ENCODE measurements at places on chromosomes 12 and 14.

GRCh38 chr14:99205086-99205688 lies 66.8 kb downstream of the BCL11B start:
- DNase-seq: no peak

GRCh38 chr14:52446355-52446754 lies 106.0 kb downstream of the TXNDC16 start:
- DNase-seq: no peak

- DNase-seq: no peak
These were observed 186.0 kb downstream of the TMTC3 start for GRCh38 chr12:88328090-88328489.

DNA sequence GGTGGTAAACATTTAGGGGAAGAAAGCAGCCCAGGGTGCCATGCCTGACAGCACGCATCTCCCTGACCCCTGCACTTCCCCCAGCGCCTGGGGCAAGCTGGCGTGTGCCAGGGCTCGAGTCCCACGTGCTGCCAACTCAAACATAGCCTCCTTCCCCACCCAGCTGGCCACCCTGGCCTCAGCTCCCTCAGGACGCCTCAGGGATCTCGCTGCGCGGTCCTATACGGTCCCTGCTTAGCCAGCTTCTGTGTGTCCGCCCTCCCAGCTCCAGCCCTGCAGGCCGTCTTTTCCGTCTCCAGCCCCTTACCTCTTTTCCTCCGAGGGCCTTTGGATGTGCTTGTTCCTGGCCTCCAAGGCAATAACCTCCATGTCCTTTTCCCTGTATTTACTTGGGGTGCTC lies 71.0 kb downstream of the TESC start:
- DNase-seq: no peak

DNA sequence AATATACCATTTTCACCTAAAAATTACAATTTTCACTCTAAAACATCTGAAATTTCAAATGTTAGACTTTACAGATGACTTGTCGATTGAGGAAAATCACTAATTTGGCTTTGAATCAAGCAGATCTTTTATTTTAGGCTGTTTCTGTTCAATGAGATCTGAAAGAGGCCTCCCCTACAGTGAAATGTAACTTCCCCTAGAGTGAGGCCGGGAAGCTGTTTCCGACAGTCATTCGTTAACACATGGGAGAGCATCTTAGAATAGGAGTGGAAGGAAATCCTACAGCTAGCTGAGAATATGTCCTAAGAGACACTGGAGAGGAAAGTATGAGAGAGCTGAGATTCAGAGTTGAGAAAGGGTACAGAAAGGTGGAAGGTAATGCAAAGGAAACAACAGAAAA lies 5.7 kb upstream of the C14orf93 start:
- DNase-seq: no peak

DNA sequence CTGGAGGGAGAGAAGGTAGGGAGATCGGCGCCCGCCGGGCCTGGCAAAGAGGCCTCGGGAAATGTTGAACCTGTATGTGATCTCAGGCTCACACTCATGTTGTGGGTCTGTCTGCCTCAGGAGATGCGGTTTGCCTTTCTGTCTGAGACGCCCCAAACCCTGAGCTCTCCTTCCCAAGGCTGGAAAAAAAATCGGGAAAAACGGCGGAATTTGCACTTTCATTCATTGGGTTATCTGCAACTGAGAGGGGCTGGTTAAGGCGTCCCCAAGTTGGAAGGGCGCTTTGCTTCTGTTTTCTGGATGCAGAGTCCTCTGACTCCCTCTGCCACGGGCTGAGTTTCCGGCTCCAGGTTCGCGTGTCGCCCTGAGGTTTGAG lies 5.0 kb upstream of the HOXC9 start:
- no peak for DNase-seq

DNA sequence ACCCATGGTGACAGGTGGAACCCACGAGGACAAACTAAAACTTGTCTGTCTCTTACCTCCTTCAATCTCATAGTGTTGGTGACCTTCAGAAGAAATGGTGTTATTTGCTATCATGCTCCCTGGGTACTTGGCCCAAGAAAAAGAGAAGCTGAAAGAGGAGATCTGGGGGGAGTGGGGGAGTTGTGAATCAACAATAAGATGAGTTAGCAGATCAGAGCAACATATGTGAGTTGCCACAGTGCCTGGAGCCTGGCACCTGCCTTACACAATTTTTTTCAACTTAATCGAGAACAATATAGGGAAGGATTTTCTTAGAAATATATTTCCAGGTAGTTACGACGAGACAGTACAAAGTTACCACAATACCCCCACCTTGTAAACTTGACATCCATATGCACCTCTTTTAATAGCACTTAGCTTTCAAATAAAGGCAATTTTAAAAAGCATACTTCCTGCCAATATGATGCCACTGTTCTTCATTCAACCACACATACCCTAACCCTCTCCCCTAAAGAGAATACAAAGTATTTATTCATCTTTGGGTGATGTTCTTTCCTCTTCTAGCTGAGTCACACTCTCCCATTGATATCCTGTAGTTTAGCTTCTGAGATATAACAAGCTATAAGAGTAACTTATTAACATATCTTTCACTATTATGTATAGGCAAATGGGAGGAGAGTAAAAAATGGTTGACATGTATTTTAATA lies 424.1 kb upstream of the OR4E1 start:
- DNase-seq: no peak

DNA sequence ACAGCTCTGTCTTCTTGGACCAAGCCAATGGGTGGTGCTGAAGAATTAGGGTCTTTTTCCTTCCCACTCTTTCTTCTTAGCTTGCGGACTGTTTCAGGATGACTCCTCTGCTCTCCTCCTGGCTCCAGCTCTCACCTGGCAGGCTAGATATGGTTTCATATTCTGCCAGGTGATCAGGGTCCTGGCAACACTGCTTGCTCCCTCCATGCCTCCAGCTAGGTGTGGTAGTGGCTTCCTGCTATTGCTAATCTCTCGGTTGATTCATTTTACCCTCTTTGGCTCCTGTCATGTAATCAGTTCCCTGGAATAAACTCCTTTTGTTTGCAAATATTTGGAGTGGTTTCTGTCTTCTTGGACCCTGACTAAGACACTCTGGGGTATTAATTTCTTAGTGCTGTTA lies 4.3 kb upstream of the GZMH start:
- DNase-seq: no peak

- peak; percentile 79 for DNase-seq
These were observed at the start of gene HIF1A for GRCh38 chr14:61694830-61695694. TSS of gene HIF1A (plus strand) at chr14:61695513. CDS start at chr14:61695805, 292 bp downstream.

DNA sequence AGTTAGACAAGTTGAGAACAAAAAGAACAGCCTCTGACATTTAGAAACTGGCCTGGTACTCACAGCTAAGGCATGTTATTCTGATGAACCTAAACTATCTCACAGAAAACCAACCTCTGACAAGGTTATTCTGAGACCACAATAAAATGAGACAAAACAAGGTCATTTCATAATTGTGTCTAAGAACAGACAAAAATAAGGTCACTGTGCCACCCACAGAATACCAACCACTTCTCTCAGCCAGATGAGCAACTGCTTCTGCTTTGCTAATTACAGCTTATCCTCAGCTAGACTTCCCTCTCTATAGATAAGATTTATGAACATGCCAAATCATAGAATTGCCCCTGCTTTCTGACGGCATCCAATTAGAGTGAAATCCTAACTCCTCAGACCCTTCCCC lies 52.2 kb upstream of the CRACR2A start:
- DNase-seq: no peak

GRCh38 chr14:99548255-99548654 lies 55.8 kb downstream of the CCDC85C start:
- no peak for DNase-seq

GRCh38 chr14:59964251-59965007 lies 44.5 kb downstream of the LRRC9 start:
- DNase-seq: no peak

GRCh38 chr14:86858591-86858990 lies 1134.4 kb downstream of the GALC start:
- DNase-seq: no peak

- DNase-seq: no peak
These were observed 173.9 kb downstream of the CACNA1C start for GRCh38 chr12:2226641-2227040.

DNA sequence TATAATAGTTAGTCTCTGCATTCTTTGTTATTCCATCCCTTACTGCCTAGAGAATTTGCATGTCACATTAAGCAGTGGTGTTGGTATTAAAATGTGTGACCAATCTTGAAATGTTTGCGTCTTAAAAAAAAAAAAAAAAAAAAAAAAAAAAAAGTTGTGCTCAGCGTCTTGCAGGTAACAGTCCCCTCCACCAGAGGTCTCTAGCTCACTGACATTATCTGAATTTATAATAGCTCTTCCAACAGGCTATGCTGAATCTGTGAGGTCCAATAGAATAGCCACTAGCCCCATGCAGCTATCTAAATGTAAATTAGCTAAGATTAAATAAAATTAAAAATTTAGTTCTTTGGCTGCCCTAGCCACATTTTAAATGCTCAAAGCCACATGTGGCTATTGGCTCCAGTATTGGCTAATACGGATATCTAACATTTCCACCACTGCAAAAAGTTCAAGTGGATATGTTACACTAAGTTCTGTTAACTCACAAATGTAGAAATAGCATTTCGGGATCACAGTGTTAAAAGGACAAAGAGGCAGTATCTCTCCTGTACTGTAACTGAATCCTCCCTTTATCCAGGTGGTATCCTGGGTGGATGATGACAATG lies 28.7 kb downstream of the NKX2-8 start:
- DNase-seq: peak; percentile 30

- DNase-seq: no peak
These were observed 26.6 kb downstream of the PPP2R5C start for GRCh38 chr14:101788016-101788635.

- DNase-seq: no peak
These were observed 211.5 kb upstream of the CPNE8 start for GRCh38 chr12:39116861-39117260.

- DNase-seq: no peak
These were observed 3.0 kb downstream of the FIGNL2 start for GRCh38 chr12:51845482-51845881.

DNA sequence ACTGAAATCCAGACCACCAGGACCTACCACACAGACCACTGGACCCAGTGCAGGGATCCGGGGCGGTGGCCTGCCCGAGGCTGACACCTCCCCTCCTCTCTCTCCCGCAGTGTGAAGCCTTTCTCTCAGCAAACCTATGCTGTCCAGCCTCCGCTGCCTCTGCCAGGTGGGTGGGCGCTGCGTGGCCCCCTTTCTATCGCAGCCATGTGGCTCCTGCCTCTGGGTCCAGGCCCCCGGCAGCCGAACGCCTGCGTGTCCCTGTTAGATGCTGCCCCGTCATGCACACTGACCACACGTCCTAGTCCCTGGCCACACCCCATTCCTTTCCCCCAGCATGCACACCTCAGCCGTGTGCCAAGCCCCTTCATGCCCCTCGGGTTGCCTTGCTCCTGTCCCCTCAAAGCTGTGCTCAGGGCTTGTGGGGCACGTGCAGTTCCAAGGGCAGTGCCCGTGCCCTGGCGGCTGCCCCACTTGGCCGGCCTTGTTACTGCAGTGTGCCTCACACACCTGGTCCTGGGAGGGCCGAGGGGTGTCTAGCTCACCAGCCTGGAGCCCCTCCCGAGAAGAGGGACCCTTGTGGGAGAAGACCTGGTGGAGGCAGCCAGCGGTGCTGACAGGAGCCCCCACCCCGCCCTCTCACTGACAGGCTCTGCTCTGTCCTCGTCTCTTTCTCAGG lies 58.0 kb upstream of the TSPAN9 start:
- no peak for DNase-seq

- DNase-seq: no peak
These were observed 36.3 kb upstream of the PPM1A start for GRCh38 chr14:60212503-60213371.

GRCh38 chr14:22613106-22613695 lies 15.1 kb downstream of the ABHD4 start:
- DNase-seq: no peak

GRCh38 chr14:34331728-34332623 lies 130.1 kb downstream of the SPTSSA start:
- peak; percentile 22 for DNase-seq

DNA sequence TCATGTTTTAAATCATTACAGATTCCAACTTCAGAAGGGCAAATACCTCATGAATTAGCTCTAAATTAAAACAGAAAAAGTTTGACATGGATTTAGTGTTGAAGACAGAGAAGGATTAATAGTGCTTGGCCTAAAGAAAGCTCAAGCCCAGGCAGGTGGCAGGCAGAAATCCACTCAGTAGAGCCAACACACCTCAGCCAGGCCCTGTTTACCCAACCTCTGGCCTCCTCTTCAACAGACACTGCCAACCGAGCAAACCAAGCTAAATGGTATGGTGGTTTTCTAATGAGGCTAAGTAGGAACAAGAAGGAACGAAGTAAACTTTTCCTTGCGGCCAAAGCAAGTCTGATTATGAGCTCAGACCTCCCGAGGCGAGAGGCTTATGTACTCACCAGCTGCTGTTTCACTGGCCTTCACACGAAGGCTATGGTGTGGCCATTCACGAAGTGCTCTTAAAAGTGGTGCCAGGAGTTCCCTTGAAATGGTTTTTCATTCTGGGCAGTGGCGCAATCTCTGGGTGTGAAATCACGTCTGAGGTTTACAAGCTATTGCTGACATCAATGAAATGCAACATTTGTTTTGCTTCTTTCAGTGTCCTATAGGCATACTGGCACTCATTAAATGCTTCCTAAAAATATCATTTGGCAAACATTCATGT lies 124.1 kb upstream of the LGR5 start:
- no peak for DNase-seq

DNA sequence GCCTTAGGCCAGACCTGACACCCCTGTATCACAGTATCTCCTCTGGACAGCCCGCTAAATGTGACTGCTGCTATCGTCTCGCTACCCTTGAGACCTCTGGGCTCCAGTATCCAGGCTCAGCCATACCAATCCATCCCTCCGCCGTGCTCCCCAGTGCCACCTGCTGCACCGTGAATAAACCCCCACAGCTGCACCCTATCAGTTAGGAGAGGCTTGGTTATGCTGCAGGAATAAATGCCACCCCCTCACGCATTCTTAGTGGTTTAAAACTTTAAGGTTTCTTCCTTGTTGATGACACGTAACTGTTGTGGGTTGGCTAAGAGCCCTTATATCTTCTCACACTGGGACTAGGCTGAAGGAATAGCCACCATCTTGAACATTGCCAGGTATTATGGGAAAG lies 12.1 kb downstream of the CCDC63 start:
- DNase-seq: no peak

DNA sequence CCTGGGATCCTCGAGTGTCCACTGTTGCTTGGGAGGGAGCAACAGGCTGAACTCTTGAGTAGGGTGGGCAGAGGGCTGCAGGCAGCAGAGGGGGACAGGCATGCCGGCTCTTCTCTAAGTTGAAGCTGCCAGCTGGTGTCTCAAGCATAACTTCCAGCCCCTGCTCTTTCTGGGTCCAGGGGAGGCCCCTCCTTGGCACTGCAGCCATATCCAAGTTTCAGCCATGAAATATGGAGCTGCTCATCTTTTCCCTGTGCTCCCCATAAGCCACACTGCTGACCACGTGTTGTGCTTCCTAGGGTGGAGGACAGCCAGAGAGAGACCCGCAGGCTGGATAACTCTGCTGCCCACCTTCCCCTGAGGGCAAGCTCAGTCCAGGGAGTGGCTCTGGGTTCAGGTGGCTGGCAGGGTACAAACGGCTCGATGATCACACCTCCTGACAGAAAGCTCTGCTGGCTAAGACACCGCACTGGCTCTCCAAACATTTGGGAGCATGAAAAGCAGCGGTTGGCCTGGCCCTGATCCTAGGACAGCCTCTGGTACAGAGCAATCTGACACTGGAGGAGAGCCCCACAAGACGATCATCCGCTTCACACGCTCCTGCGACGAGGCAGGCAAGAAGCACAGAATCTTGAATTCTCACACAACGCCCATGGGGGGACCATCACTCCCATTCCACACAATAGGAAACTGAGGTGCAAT lies 79.6 kb downstream of the PITPNM2 start:
- DNase-seq: no peak

- no peak for DNase-seq
These were observed 115.4 kb downstream of the BCAT1 start for GRCh38 chr12:24833513-24833912.

All from Panc1 (cell line).